ENCODE measurements at places on chromosomes 4 and X.

DNA sequence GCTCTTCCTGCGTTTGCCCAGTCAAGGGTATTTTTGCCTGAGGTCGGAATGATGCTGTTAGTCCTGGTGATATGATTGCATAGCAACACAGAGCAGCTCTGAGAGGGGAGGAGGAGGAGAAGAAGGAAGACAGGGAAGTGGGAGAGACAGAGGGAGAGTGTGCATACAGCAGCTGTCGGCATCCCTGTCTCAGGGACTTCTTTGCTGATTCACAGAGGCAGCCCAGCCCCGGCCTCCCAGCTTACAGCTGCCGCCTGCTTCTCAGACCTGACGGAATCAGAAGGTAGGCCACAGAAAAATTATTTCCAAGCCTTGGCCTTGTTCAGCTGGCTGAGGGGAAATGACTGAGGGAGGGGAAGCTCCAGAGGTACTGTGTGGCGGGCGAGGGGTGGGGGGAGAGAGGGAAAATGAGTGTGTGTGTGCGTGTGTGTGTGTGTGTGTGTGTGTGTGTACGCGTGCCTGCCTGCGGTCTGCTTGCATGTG, 319 bp downstream of the DRP2 start:
- DNase-seq: no peak

- DNase-seq: no peak
Measured at GRCh38 chrX:97310373-97310772, 426.7 kb downstream of the RPA4 start.

GRCh38 chr4:155809835-155810234, 51.0 kb downstream of the GUCY1B1 start:
- DNase-seq: no peak

- DNase-seq: no peak
Measured at GRCh38 chrX:15207384-15207783, 62.5 kb downstream of the ASB9 start.

DNA sequence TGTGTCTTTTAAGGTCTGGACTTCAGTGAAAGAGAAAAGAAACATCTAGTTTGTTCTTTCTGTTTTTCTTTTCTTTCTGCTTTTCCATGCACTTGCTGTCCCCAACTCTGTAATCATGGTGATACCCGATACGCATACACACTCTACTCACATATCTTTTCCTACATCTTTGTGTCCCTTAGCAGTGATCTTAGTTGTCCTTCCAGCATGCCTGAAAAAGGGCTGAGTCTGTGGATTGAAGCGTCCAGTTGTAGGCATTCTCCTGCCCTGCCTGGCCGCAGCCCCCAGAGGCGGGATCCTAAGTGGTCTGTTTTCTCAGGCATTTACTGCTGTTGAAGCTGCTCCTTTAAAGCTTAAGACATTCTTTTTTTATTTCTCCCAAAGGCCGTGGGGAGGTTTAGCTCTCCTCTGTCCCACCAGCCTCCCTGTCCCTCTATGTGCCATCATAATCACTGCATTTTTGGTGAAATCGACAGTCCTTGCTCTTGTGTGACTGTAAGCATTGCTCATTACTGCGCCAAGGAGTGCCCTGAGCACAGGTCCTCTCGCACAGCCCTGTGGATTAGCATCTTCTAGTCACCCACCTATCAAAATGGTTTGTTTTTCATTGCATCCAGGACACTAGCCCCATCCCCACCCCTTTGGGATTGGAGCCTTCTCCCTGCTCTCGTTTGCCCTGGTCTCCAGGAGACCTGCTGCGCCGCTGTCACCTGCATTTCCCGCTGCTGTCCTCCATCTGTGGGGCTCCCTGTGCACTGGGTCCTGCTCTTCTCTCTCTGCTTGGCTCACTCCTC, 4.4 kb downstream of the RGS12 start:
- no peak for DNase-seq

DNA sequence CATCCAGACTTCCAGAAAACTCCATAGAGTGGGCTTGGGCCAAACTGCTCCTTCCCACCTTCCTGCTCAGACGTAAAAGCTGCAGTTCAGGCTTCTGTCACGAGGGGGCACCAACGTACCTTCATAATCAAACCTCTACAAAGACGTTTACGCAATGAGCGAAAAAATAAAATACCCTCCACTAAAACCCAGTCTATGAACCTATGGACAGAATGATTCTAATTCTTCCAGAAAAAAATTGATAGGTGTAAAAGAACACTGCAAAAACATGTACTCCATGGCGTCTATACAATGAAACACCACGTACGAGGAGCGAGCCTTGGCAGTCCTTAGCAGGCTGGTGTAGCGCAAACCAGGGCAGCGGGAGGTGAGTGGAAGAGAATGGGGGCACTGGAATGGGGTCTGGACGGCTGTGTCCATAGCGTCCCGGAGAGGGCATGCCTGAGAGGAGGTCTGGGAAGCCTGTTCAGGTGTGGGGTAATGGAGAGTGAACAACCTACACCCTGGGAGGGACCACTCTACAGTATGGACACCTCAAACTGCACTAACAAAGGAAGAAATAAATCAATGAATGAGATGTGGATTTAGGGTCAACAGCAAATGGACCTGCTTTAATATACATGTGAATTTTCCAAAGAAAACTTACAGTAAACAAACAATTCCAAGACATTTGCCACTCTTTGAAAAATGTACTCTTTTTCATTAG, 14.4 kb upstream of the RAB40A start:
- DNase-seq: no peak
